NCI-H2171 (cell line): ENCODE measurements at places on chromosomes 3 and 15.

DNA sequence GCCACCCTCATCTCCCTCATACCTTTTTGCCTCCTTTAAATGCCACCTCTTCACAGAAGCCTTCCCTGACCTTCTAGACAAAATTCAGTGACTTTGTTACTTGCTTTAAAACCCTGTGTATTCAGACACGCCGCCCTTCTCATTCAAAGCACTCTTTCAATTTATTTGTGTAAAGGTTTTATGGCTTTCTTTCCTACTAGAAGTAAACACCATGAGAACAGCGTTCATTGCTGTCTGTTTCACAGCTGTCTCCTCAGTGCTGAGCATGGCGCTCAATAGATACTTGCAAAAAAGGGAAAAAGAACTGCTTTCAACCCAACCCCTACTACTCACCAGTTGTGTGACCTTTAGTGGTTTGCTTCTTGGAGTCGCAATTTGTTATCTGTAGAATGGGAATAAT is 17.0 kb downstream of the ATXN7 start:
- no peak for DNase-seq

GRCh38 chr3:195246581-195246995 is 24.4 kb downstream of the XXYLT1 start:
- peak; percentile 72 for DNase-seq

- DNase-seq, result no peak
Observed at GRCh38 chr3:146159616-146160320, 1.2 kb downstream of the PLOD2 start.

- peak; percentile 32 for DNase-seq
Observed at GRCh38 chr3:187714404-187714979, 12.1 kb upstream of the RTP2 start.

- DNase-seq, result no peak
Observed at GRCh38 chr3:89613241-89613640, 505.8 kb downstream of the EPHA3 start.

- no peak for DNase-seq
Observed at GRCh38 chr15:101246391-101246790, 5.5 kb downstream of the CHSY1 start.

DNA sequence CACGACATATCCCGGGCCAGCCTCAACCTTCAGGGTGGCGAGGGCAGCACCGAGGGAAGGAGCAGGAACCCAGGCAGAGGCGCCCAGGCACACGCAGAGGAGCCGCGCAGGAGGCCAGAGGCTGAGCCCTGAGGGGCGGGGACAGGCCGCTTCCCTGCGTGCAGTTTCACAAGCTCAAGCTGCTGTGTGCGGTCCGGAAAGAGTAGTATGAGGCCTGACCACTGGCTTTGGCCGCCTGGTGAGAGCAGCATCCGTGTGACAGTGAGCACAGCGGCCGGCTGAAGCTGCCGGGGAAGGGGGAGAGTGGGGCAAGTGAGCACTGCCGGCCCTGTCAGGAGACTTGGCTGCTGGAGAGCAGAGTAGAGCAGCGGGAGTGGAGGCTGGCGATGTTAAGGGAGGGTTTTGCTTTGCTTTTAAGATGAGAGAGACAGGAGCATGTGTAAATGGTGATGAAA is 8.7 kb downstream of the ZDHHC19 start:
- no peak for DNase-seq

GRCh38 chr3:19016851-19017250 is 131.5 kb upstream of the KCNH8 start:
- DNase-seq, result no peak
